SK-N-DZ (cell line): ENCODE measurements at places on chromosomes 3 and 15.

DNA sequence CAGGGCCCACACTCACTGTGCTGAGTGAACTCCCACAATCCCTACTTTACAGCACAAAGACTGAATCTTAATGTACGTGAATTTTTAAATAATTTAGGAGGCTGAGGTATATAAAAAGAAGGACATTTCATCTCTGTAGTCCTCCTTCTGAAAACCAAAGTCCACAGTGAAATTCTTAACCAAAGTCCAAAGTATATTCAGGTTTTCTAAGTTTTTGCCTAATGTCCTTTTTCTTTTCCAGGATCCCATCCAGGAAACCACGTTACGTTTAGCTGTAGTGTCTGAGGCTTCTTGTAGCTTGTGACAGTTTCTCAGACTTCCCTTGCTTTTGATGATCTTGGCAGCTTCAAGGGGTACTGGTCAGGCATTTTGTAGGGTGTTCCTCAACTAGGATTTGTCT, 44.5 kb downstream of the SCAP start:
- DNase-seq, result no peak

- DNase-seq, result no peak
Measured at GRCh38 chr3:10226293-10226692, 22.0 kb upstream of the TATDN2 start.

GRCh38 chr3:143775459-143775858, 72.8 kb downstream of the SLC9A9 start:
- peak; percentile 41 for DNase-seq

- no peak for DNase-seq
Measured at GRCh38 chr15:92922418-92923002, 22.4 kb downstream of the CHD2 start.

GRCh38 chr3:48034000-48034516, 17.8 kb upstream of the MAP4 start:
- DNase-seq, result no peak

GRCh38 chr3:94114666-94115065, 51.8 kb downstream of the NSUN3 start:
- peak; percentile 57 for DNase-seq
